Stimulated activated CD4-positive, alpha-beta T cell treated with anti-CD3 and anti-CD28 coated beads, Interleukin-12 subunit alpha, Interleukin-12 subunit beta, amount 100 ng/mL, for 4 hours (primary cell): ENCODE measurements at places on chromosomes 3 and 15.

GRCh38 chr15:29067949-29068348 lies 182.2 kb downstream of the APBA2 start:
- no peak for DNase-seq

DNA sequence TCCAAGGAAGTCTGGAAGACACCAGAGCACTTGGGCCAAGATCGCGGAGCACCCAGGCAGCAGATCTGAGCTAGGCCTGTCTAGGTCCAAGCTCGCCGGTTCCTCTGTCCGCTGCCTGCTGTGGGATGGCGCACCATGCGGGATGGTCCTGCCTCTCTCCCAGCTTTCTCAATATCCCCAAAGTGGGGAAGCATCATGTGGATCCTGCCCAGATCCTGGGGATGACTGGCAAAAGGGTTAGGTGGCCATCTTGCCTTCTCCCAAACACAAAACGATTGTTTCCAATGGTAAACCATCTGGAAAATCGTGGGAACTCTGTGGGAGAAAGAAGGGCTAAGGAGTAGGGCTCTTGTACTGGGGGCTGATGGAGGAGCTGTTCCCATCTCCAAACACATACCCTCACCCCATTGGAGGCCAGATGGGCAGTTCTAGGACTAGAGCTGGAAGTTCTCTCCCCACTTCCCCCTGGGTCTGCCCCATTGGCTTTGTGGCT lies 8.9 kb downstream of the PRKCD start:
- no peak for DNase-seq

DNA sequence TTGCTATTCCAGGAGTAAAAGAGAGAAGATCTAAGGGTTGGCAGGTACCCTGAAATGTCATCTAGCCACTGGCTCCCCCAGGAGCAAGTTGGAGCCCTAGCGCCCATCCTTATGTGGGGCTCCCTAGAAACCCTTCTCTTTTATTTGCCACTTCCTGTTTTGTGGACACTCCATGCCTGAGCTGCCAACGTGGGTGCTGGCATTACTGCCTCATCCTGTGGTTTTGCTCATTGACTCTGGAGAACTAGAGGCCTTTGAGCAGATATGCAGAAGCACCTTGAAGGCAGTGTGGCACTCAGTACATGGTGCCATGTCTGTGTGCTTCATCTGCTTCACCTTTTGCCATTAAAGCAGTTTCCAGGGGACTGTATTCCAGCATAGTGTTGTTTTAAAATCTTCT lies 8.1 kb downstream of the EDEM1 start:
- DNase-seq: no peak

- no peak for DNase-seq
These were observed 60.8 kb downstream of the RYK start for GRCh38 chr3:134189849-134190248.

GRCh38 chr15:85671156-85671555 lies 123.6 kb downstream of the KLHL25 start:
- no peak for DNase-seq

GRCh38 chr3:111763001-111763471 lies 96.0 kb upstream of the PHLDB2 start:
- no peak for DNase-seq

DNA sequence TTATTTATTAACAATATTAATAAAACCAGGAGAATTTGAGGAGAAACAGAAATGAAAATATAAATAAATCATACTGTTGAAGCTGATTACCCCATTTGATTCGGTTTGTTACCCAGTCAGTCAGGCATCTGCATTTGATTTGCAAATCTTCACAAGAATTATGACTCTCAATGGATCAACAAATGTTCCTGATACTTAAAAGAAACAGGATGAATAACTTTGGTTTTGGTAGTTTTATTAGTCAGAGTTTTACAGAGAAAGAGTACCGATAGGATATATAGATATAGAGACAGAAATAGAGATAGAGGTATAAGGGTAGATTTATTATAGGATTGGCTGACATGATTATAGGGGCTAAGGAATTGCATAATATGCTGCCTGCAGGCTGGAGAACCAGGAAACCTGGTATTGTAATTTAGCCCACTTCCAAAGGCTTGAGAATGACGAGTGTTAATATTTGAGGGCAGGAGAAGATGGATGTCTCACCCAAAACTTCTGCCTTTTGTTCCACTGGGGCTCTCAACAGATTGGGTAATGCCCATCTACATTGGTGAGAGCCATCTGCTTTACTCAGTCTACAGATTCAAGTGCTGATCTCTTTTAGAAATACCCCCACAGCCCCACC lies 241.6 kb upstream of the COL8A1 start:
- DNase-seq: no peak
